ENCODE measurements at places on chromosomes 6 and 20.

- DNase-seq, result peak; percentile 26
Observed at GRCh38 chr20:17343656-17344452, 117.0 kb downstream of the PCSK2 start.

- no peak for DNase-seq
Observed at GRCh38 chr6:155103816-155104366, 108.8 kb downstream of the TIAM2 start.

DNA sequence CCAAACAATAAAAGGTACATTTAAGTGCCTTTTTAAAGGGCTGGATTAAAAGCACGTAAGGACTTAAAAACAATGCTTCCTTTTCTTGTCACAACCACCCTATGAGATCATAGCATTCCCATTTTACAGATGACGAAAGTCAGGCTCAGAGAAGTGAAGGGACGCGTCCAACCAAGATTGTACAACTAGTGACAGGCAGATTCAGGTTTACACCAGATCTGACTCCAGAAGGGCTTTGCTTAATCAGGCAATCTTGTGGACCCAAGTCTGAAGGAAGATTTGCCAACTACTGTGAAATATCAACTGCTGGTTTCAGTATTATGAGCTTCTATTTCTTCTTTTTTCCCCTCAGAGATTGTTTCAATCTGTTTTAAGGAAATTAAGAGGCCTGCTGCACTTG, 877 bp downstream of the ENPP4 start:
- peak; percentile 17 for DNase-seq

- no peak for DNase-seq
Observed at GRCh38 chr6:165585060-165585459, 78.0 kb downstream of the PDE10A start.
